PC-9 (cell line): ENCODE measurements at places on chromosomes 4 and X. TPM values are rescaled to one million over a fixed set of nuclear protein-coding genes. Genes with fewer than 3 reads are reported as not detected.
A peak's percentile ranks its signal among the peaks of the same experiment; 100 is the strongest.

Gene ACOT9
- 40.6 and 47.0 TPM in 2 replicates for total RNA-seq

Gene GPR34
- not detected in 2 replicates for total RNA-seq

Gene KLB
- total RNA-seq, result not detected in 2 replicates

Gene PORCN
- 11.9 and 14.1 TPM in 2 replicates for total RNA-seq

Gene COL4A6
- 13.6 and 15.5 TPM in 2 replicates for total RNA-seq

DNA sequence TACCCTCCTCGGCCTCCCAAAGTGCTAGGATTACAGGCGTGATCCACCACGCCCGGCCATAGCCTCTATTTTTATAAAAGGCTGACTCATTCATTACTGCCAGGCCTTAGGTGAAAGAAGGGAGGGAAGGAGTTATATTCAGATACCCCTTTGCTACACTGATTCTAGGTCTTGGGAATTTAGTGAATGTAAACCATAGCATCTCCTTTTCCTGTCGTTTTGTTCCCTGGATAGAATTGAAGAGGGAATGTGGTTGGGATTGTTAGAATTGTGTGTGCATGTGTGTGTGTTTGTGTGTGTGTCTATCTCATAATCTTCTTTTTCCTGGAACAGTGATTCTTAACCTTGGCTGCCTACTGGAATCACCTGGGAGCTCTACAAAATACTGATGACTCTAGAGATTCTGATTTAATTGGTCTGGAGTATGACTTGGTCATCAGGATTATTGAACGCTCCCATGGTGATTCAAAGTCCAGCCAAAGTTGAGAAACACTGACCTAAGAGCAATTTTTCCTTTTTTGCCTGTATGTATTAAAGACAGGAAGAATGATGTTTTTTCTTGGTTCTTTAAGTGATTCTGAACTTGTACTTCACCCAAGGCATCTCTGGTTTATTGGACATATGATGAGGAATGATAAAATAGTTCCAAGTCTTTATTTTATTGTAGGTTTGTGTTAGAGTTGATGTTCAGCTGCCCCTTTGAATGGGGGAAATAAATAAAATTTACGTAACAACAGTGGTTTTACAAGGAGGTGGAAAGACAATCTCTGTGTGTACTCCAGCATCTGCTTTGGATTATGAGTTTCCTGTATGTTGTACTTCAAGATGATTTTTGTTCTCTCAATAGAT lies 37.0 kb downstream of the NAP1L5 start:
- no peak for DNase-seq

DNA sequence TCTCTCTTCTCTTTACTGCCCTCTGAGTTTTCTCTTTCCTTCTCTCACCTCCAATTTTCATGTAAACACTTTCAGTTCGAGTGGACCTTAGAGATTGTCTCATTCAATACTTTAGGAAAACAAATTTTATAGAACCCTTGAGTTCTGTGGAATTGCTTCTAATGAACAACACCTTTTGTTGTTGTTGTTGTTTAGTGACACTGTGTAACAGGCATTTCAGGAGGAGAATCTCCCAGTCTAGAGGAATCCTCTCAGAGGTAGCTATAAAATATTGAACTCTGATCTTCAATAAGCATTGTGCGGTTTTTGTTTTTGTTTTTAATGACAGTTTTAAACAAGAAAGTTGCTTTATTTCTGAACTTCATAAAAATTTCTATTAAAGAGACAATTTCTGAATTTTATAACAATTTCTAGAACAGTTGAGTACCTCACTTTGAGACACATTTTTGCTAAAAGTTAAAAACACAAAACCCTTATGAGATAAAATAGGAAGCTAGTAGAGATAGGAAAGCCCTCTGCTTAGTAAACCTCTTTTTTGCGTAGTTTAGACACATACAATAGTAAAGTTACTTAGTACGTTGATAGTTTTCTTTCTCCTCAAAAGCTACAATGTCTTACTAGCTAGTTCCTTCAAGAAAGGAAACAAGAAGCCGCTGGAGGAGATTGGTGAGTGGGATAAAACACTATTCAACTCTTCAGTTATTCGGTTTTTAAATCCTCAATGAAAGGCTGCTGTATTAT lies 38.8 kb downstream of the CLCN3 start:
- no peak for DNase-seq

DNA sequence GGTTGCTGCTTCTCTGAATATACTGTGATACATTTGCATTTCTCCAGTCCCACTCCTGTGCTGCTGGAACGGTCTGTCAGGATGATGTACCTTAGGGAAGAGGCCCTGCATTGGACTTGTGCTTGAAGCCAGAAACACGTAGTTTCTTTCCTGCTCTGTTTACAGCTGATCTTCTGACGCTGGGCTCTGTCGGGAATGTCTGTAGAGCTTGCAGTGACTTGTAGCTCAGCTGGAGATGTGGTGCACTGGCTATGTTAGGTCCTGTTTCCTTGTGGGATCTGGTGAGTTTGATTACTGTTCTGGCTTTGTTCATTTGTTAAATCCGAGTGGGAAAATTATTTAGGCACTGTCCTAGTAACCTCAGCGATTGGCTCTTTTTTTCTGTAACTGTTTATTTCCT lies 137.2 kb upstream of the WDR1 start:
- DNase-seq, result no peak

DNA sequence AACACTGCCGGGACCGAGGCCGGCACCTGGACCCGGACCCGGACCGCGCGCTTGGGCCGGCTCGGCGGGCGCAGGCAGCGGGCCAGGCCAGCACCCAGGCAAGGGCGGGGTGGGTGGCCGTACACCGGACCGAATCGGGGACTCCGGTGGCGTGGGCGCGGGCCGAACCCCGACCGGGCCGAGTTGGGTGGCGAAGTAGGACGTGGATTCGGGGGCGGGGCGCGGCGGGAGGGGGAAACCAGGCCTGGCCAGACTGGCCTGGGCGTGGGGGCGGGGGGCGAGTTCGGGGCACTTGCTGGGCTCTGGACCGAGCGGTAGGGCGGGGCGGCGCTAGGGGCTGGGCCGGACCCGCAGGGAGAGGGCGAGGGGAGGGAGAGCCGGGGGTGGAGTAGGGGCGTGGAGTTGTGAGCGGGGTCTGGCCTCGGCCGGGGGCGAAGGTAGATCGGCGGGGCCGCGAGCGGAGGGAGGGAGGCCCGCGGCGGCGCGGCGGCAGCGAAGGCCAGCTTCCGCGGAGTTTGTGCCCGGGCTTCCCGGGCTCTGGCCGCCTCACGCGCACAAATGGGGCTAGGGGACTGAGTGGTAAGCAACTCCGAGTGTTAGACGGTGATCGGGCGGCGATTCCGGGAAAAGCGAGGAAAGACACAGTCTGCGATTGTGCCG lies 1.8 kb upstream of the BCORL1 start:
- no peak for DNase-seq

- DNase-seq, result no peak
These were observed 11.1 kb downstream of the FABP2 start for GRCh38 chr4:119310826-119311225.

GRCh38 chr4:19130866-19131265 lies 1109.3 kb upstream of the LCORL start:
- DNase-seq, result no peak

GRCh38 chr4:83180431-83180968 lies 66.0 kb upstream of the PLAC8 start:
- DNase-seq, result no peak

- no peak for DNase-seq
These were observed 157.6 kb downstream of the HNRNPD start for GRCh38 chr4:82216219-82216618.

- no peak for DNase-seq
These were observed 27.8 kb upstream of the TMEM164 start for GRCh38 chrX:109974906-109975655.

DNA sequence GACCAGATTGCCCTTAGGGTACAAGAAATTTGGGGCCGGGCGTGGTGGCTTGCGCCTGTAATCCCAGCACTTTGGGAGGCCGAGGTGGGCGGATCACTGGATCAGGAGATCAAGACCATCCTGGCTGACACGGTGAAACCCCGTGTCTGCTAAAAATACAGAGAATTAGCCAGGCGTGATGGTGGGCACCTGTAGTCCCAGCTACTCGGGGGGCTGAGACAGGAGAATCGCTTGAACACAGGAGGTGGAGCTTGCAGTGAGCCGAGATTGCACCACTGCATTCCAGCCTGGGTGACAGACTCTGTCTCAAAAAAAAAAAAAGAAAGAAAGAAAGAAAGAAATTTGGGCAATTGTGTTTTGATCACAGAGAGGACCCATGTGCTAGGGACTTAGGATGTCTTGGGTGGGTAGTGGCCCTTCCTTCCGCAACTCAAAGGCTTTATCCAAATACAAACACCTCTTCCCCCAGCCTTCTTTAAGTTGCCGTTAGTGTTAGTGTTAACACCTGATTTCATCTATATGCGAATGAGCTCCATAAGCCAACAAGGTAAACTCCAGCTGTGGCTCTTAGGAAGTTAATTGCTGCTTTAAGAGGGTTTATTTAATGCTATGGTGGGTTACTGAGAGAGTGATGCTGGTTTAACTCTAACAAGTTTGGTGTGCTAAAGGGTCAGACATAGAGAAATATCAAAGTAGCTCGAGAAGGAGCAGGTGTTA lies 8.6 kb upstream of the CCDC110 start:
- no peak for DNase-seq

DNA sequence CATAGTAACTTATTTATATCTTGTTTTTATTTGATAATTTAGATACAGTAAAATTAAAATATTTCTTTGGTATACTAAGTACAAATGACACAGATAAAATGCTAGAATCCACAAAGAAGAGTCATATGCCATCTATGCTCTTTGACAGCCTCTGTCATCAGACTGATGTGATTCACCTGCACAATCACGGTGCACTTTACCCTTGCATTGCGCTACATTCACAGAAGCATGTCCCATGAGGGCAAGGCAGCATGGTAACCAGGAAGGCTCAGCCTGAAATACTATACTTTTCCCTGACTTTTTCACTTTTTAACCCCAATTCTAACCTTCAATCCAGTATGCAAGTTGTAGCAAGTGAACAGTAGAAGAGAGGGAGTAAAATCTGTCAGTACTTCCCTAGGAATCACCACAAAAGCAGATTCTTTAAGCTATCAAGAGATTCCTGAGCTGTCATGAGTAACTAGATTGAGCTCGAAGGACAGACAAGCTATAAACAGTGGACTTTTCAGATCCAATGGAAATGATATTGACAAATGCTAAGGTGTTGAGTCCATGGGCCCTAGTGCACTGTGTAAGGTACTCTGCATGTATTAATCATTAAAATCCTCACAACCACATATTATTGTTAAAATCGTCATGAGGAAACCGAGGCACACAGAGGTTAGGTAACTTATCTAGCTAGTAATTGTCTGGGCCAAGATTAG lies 14.2 kb downstream of the SEC24D start:
- no peak for DNase-seq

DNA sequence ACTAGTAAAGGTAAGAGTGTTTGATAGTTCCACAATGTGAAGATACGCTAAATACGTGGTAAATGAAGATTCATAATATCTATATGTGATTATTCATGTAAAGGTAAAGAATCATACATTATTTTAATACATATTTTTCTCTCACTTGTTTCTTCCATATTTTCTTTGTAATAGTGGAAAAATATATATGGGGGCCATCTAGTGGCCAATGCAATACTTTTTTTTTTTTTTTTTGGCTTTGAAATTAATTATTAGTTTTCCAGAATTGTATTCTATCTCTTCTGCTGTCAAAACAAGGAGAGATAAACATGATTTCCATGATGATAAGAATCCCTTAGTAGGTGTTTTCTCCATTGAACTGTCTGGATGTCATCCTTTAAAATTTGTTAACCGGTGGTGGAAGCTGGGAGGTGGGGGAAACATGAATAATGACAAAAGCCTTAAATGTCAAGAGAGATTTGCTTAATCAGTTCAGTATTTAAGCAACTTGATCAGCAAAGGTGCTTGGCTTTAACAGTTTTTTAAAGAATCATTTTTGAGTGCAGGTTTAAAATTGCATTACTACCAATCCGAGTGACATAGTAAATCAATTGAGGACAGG lies 508.7 kb upstream of the HTR2C start:
- no peak for DNase-seq

- DNase-seq, result no peak
These were observed 480.1 kb upstream of the GALNT7 start for GRCh38 chr4:172688534-172688933.

GRCh38 chr4:26717332-26717731 lies 133.4 kb downstream of the TBC1D19 start:
- DNase-seq, result no peak

DNA sequence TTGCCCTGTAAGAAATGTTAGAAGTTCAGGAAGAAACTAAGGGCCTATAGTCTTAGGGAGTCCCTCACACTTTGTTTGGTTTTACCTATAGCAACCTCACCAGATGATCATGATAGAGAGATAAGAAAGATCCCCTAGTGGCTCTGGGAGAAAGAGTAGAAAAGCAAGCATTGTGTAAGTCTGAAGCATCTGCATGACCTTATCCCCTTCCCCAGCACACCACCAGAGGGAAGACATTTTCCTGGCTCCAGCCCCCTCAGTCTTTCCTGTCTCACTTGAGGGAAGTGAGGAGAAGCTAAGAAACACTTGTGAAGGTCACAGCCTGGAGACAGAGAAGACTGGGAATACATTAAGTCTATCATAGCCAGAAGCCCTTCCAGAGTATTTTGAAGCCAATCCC lies 154.0 kb downstream of the EVC2 start:
- no peak for DNase-seq

DNA sequence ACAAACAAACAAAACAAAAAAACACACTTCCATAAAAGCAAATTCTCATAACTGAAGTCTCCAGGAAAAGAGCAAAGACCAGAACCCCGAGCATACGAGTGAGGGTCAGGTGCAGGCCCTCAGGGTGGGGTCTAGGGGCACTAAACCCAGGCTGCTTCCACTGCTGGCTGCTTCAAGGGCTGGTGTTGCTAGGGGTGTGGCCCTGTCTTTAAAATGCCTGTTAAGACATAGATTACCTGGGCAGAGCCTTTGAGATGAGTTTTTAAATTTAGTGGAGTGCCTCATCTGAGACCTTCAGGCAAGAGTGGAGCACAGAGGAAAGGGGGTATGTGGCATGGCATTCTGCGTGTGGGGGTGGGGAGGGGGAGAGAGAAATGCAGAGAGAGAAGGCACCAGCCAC lies 87.0 kb downstream of the FHDC1 start:
- DNase-seq, result no peak

- DNase-seq, result peak; percentile 68
These were observed 2.1 kb upstream of the APBB2 start for GRCh38 chr4:41216294-41217019.

DNA sequence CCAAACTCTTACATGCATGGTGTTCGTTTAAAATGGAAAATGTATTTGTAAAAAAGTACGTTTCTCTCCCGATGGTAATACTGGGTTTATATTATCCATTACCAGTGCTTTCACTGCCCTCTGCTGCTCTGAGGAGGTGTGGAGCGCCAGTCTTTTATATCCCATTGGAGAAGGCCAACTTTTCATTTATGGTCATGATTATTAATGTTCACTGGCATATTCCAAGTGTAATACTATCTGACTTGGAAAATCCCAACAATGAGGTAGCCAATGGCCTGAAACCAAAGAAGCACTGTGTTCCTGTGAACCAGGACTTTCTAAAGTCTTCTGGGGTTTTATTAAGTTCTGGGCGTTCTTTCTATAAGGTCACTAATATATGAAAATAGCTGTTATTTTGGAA lies 80.7 kb downstream of the SYNPO2 start:
- no peak for DNase-seq

GRCh38 chr4:7434141-7434765 lies 477 bp downstream of the PSAPL1 start:
- DNase-seq, result no peak

- no peak for DNase-seq
These were observed 34.2 kb downstream of the TENM3 start for GRCh38 chr4:182277377-182277776.
